ENCODE measurements at places on chromosomes 7 and 10.

DNA sequence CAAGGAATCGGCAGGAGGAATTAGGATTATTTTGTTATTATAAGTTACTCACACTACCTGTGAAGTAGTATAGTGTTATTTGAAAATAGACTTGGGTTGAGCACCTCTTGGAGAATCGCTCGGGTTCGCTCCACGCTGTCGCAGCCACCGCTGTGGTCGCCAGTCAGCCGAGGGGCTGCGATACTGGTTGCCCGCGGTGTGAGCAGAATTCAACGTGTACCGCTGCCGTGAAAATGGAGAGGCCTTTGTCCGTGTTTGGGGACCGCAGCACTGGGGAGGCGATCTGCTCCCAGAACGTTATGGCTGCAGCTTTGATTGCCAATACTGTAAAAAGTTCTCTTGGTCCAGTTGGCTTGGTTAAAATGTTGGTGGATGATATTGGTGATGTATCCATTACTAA is 117.2 kb downstream of the C7orf25 start:
- DNase-seq: no peak

GRCh38 chr7:80771523-80771922 is 133.1 kb downstream of the CD36 start:
- DNase-seq: no peak

GRCh38 chr7:158774952-158775351 is 54.4 kb downstream of the ESYT2 start:
- no peak for DNase-seq

DNA sequence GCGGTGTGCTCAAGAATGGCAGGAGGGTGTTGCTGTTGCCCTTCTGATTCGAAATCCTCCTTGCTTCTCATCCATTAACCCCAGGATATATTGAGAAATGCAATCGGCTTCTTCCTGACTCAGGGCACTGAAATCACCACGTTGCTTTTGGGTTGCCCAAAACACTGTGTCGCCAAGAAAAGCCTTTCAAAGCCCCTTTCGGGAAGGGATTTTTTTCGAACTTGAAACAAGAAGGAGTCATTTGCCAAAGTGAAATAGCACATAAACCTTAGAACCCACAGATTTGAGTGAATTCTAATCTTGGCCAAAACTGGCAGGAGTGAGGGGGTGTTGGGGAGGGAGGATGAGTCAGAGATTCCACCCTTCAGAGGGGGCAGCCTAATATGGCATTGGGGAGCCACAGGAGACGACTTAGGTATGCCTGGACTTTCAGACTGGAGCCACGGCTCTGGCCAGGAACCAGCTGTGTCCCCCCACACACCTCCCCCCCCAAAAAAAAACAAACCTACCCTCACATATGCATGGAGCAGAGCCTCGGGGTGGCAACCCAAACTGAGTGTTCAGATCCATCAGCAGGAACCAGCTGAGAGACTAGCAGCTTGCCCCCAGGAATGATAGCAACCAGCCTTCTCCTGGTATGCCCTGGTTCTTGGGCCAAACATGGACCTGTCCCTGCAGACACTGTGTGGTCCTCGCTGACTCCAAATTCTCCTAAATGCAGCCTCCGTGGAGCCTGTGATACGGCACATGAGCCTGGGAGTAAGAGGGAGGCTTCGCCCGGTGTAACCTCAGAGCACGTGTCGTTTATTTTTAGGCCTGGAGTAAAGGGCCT is 138.4 kb downstream of the FGFR2 start:
- DNase-seq: no peak

GRCh38 chr7:20249920-20250319 is 32.7 kb upstream of the MACC1 start:
- DNase-seq: no peak

- DNase-seq: peak; percentile 35
These were observed 34.9 kb upstream of the TLL2 start for GRCh38 chr10:96548589-96548988.

- DNase-seq: no peak
These were observed 7.1 kb upstream of the FAM107B start for GRCh38 chr10:14781763-14782162.

GRCh38 chr10:82267014-82267413 is 392.0 kb downstream of the NRG3 start:
- DNase-seq: no peak

- DNase-seq: peak; percentile 87
These were observed at the start of gene COMMD3 for GRCh38 chr10:22316286-22317075. COMMD3 (plus strand) TSS chr10:22316388; CDS start chr10:22316418, 30 bp downstream.

DNA sequence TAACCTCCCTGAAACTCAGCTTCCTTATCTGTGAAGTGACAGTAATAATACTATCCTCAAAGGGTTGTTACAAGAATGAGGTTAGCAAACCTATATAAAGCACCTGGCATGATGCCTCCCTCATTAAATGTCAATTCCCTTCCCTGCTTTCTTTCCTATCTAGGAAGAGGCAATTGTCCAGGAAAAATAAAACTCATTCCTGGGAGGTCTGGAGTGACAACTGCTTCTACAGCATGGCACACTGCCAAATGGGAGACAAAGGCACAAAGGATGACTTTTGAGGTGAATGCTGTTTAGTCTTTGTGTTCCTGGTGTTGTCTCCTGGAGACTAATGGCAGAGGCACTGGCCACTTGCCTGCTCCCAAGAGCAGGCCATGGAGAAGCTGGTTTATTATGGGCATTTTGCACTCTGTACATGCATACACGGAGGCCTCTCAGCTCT is 32.2 kb upstream of the PDE1C start:
- DNase-seq: no peak

DNA sequence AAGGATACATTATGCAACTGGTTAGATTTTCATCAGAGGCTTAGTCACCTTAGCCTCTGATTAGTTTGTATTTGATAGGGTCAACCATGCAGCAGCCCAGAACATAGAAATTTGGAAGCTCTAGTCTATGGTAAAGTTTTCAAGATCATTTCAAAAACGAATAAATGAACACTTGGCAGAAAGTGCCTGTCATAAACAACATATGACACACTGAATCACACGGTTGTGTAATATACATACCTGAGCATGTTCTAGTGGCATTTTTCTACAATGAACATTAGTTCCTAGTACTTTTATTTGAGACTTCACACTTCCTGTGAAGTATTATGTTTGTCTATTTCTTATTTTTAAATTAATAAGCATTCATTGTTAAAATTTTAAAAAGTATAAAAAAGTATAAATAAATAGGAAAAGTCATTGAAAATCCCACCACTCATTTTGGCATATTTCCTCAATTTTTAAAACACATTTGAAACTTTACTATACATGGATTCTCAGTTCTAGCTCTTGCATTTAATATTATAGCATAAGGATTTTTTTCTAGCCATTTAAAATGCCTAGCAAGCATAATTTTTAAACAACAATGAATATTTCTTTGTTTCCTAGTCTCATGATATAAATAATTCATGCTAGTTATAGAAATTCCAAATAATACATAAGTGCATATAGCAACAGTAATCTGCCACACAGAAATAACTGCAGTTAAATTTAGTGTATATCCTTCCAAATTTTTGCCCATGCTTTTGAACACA is 25.7 kb upstream of the PRPS1L1 start:
- no peak for DNase-seq

DNA sequence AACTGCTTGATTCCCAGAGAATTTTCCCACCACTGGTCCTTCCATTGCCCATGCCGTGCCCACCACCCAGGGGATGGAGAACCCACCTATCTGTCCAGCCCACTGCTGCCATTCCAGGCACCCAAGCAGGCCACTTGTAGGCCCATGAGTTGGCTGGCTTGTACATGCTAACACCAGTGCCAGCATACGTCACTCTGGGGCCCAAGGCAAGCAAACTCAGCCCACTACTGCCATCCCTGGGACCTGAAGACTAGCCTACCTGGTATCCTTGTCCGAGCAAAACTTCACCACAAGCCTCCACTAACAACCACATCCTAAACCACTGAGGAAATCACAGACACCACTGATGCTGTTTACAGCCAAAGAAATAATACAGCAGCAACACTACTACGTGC is 44.7 kb upstream of the CDK6 start:
- no peak for DNase-seq

DNA sequence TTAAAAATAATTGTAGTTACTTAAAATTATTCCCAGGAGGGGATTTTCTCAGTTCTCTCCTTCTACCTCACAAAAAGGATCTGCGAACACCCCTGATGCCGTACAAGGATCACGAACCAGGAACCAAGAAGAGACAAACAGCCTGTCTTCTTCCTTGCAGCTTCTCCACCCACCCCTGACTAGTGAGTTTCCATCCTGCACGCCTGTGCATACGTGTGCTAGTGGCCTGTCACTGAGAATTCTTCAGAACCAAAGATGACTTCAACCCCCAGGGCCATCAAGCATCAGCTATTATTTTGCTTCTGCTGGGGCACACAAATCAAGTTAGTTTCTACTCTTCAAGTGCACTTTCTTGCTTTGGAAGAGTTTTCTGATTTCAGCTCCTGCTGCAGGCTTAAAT is 175.5 kb upstream of the KLF6 start:
- DNase-seq: no peak

- no peak for DNase-seq
These were observed 158.0 kb upstream of the AHR start for GRCh38 chr7:17140406-17140805.

Measured in body of pancreas (tissue), 4 donors.